Renal cortical epithelial cell (primary cell): ENCODE measurements at places on chromosomes 5 and 9. TPM values are rescaled to one million over a fixed set of nuclear protein-coding genes. Genes with fewer than 3 reads are reported as not detected.

The SLC6A3 gene
- not detected in 2 replicates for total RNA-seq

The PCDHB14 gene
- 0.35 and 3.5 TPM in 2 replicates for total RNA-seq

The GPX3 gene
- 5.2 and 102 TPM in 2 replicates for total RNA-seq

The TXN gene
- 104 and 341 TPM in 2 replicates for total RNA-seq

The SV2C gene
- not detected in 2 replicates for total RNA-seq

The APBA1 gene
- total RNA-seq, result 0.55 and 1.2 TPM in 2 replicates

The CDKN2A gene
- 25.0 and 36.3 TPM in 2 replicates for total RNA-seq

The ADAMTSL1 gene
- total RNA-seq, result 1.5 and 2.3 TPM in 2 replicates

The BRINP1 gene
- 1.5 and 7.5 TPM in 2 replicates for total RNA-seq

The CFAP90 gene
- 0.55 TPM in 1 of 2 replicates, not detected in the other for total RNA-seq

The EIF4E1B gene
- total RNA-seq, result not detected in 2 replicates

The PTBP3 gene
- total RNA-seq, result 111 and 133 TPM in 2 replicates

The TTC23L gene
- total RNA-seq, result 0.65 TPM in 1 of 2 replicates, not detected in the other

The ACTBL2 gene
- 5.6 and 8.0 TPM in 2 replicates for total RNA-seq

The GRXCR2 gene
- not detected in 2 replicates for total RNA-seq

The ALDOB gene
- total RNA-seq, result not detected in 2 replicates

The MCTP1 gene
- total RNA-seq, result 8.3 and 22.3 TPM in 2 replicates

The AQP3 gene
- 0.35 and 4.4 TPM in 2 replicates for total RNA-seq

The PDLIM4 gene
- total RNA-seq, result 92.0 and 249 TPM in 2 replicates

The LCN10 gene
- total RNA-seq, result not detected in 2 replicates

The ACOT12 gene
- 0.10 TPM in 1 of 2 replicates, not detected in the other for total RNA-seq

The SLC36A2 gene
- 0.89 TPM in 1 of 2 replicates, not detected in the other for total RNA-seq

The OTULINL gene
- 0.94 and 1.0 TPM in 2 replicates for total RNA-seq

The LHX6 gene
- 0.10 and 0.17 TPM in 2 replicates for total RNA-seq
